WERI-Rb-1 (cell line): ENCODE measurements at places on chromosomes 7 and 10.

- DNase-seq = no peak
Observed at GRCh38 chr10:93293999-93294398, 188.1 kb downstream of the MYOF start.

GRCh38 chr7:90715067-90715466 is 118.9 kb downstream of the CDK14 start:
- DNase-seq = no peak

- no peak for DNase-seq
Observed at GRCh38 chr7:112371701-112372100, 78.6 kb upstream of the IFRD1 start.

DNA sequence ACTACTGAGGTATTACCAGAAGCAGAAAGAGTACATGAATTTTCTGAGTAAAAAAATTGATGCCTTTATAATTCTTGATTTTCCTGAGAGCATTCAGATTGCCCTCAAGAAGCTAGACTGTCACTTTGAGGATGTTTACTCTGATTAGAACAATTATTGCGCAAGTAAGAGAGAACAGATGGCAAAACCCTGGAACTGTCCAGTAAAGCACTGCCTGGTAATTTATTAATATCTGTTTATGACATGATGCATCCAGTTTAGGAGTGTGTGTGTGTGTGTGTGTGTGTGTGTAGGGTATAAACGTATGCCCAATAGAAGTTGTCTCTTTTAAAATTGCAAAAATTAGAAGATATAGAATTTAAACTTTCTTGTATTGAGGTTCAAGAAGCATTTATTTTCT is 379.7 kb downstream of the PHTF2 start:
- DNase-seq = no peak
